NCI-H2029 (cell line): ENCODE measurements at places on chromosomes 7 and 10.
A peak's percentile ranks its signal among the peaks of the same experiment; 100 is the strongest.

GRCh38 chr7:82839555-82839954, 323.1 kb downstream of the PCLO start:
- no peak for DNase-seq

DNA sequence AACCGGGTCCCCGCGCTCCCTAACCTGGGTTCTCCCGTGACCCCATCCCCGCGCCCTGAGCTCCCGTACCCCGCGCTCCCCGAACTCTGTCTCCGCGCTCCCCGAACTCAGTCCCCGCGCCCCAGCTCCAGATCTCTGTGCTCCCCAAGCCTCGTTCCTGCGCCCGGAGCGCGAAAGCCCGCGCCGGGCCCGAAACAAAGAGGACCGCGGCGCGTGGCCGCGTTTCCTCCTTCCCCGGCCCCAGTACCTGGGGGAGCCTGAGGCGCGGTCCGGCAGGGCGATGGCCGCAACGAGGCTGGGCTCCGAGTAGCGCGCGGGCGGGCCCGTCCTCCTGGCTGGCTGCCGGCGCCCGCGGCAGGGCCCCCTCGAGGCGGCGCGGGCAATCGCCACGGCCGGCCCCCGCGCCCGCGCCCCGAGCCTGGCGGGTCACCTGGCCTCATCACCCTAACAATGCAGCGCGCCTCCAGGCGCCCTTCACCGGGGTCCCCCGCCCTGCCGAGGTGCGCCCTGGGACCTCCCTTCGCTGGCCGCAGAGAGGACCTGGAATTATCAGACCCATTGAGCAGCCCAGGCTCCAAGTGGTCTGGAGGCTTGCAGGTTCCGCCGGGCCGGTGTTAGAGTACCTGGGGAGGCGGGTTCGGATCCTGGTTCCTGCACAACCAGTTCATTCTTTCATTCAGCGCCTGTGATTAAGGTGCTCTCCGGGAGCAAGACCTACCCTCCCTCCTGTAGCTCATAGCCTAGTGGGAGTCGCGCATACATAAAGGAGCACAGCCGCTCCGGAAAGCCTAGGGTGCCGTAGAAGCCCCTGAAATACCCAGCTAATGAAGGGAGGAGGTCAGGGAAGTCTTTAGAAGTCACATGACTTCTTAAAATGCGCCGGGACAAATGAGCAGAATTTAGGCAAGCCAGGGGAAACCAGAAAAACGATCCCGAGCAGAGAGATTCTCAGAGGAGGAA, at the start of gene TNS3:
TNS3 (minus strand) TSS at position 308 of the 960 bp plus-strand sequence. CDS start 142,475 bp downstream, outside the sequence.
- DNase-seq: peak; percentile 35

GRCh38 chr7:738723-739454, 11.8 kb upstream of the PRKAR1B start:
- no peak for DNase-seq

GRCh38 chr7:4718075-4718474, 36.0 kb downstream of the FOXK1 start:
- no peak for DNase-seq

- no peak for DNase-seq
Observed at GRCh38 chr10:73247509-73248258, 629 bp upstream of the DNAJC9 start.

GRCh38 chr7:12769444-12769843, 82.0 kb downstream of the ARL4A start:
- DNase-seq: no peak

- no peak for DNase-seq
Observed at GRCh38 chr10:110353244-110354119, 48.8 kb upstream of the SMNDC1 start.

DNA sequence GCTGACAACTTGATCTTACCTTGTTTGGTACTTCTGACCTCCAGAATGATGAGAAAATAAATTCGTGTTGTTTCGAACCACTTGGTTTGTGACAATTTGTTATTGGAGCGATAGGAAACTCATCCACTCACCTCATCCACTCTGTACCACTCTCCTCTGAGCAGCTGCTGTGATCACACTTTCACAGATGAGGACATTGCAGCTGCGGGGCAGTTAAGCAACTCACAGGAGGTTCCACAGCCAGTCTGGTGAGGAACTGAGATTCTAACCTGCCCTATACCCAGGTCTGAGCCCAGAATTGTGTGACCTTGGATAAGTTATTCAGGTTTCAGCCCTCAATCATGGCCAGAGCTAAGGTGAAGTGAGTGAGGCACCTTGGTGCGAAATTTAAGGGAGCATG, 35.2 kb downstream of the BTBD16 start:
- no peak for DNase-seq

DNA sequence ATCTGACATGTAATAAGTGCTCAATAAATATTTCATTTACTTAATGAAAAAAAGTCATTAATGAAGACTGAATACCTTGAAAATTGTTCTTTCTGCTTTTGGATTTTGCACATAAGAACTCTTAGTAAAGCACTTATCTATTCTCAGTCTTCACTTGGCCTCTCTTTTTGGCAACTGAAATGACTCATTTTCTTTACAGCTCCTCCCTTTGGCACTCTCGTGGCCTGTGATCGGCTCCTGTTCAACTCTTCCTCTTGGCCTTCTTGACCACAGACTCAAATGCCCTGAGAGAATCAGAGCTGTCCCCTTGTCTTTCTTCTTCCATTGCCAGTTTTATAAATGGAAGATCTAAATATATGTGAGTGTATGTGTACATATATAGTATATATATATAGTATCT, 54.2 kb downstream of the FOXP2 start:
- no peak for DNase-seq

- DNase-seq: no peak
Observed at GRCh38 chr10:52030975-52031374, 283.1 kb upstream of the DKK1 start.

GRCh38 chr10:119919826-119920225, 27.3 kb downstream of the SEC23IP start:
- no peak for DNase-seq

DNA sequence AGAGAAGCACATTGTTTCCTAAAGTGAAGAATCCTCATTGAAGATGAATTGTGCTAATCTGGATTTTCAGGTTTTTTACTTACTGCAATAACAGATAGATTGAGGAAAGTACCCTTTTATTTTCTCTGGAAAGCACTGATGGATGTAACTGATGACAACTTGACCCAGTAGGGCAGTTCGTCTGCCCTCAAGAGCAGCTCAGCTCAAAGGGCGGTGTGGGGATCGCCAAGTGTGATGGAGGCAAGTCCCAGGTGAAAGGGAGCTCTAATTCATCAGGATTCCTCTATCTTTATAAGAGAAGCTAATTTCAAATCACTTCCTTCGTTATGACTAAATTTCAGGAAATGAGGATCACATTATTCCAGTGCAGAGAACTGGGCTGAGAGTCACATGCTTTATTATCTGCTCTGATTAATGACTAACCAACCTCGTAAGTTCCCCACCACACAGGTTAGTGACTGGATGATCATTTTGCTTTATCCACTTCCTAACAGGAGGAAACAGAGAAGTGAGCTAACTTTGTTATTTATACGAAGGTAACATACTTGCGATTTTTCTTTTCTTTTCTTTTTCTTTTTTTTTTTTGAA, 98.8 kb downstream of the PFKFB3 start:
- DNase-seq: no peak

DNA sequence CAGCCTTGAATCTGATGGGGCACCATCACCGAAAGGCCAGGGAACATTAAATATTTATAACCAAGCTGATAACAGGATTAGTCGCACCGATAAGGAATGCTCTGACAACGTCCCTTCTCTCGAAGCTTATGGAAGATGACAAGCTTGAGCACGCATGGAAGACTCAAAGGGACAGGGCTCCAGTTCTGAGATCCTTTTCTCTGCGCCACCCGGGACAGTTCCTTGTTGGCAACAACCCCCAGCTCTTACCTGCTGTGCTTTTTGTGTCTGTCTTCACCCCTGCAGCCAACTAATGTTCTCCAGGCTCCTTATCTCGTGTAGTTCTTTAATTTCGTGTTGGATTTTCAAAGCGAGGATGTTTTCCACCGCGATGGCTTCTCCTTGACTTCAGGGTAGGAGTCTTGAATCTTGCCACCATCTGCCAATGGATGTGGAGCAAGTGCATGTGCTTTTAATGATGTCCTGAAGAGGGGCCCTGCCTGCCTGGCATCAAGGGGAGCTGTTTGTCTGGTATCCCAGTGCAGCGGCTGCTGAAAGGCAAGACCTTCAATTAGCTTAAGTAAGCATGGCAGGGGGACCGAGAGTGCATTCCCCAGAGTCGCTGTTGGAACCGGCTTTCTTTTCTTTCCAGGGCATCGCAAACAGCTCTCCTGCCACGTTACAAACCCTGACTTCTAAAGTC, 354 bp upstream of the FERD3L start:
- DNase-seq: no peak

GRCh38 chr10:1737222-1738061, at the start of gene ADARB2:
TSS of gene ADARB2 (minus strand) at chr10:1737525.
- DNase-seq: peak; percentile 79

- no peak for DNase-seq
Observed at GRCh38 chr10:1199345-1199673, 143.1 kb downstream of the WDR37 start.

- DNase-seq: no peak
Observed at GRCh38 chr10:91344117-91344856, 65.9 kb upstream of the HECTD2 start.

GRCh38 chr7:42624471-42624870, 287.4 kb downstream of the C7orf25 start:
- DNase-seq: no peak

DNA sequence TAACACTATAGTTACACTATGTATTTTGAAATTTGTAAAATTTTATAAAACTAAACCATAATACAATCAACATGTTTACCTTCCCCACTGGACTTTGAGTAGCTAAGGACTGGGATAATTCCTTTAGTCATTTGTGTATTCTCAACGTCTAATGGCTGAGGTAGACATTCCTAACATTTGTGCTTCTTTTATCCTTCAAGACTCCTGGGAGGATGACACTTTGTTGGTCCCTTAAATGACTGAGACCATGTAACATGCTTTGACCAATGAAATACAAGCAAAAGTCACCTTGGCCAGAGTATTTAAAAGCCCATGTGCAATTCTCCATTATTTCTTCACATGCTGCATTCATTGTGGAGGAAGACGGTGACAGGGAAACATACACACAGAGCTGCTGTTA, 18.5 kb downstream of the RAPGEF5 start:
- DNase-seq: no peak

DNA sequence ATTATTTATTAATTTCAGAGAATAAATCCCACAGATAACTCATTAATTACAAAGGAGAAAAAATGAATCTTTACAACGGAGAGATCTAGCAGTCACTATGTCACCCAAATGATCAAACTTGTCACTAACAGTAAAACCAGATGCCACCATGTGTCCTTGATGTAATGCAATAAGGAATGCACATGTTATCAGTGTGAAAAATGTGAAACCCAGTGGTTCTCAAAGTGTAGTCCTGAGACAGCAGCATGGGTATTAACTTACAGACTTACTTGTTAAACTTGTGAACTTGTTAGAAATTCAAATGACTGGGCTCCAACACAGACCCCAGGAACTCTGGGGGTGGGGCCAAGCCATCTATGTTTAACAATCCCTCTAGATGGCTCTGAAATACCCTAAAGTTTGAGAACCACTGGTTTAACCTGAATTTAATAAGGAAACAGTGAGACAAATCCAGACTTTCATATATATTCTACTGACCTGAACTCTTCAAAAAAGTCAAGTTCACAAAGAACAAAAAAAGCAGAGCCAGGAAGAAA, 77.4 kb downstream of the RNLS start:
- no peak for DNase-seq
